H1 (cell line): ENCODE measurements at places on chromosomes 12 and 14.

GRCh38 chr14:81474148-81474492, 59.5 kb downstream of the SEL1L start:
- DNase-seq = no peak

- no peak for DNase-seq
Measured at GRCh38 chr14:78997811-78998210, 827.6 kb downstream of the NRXN3 start.

DNA sequence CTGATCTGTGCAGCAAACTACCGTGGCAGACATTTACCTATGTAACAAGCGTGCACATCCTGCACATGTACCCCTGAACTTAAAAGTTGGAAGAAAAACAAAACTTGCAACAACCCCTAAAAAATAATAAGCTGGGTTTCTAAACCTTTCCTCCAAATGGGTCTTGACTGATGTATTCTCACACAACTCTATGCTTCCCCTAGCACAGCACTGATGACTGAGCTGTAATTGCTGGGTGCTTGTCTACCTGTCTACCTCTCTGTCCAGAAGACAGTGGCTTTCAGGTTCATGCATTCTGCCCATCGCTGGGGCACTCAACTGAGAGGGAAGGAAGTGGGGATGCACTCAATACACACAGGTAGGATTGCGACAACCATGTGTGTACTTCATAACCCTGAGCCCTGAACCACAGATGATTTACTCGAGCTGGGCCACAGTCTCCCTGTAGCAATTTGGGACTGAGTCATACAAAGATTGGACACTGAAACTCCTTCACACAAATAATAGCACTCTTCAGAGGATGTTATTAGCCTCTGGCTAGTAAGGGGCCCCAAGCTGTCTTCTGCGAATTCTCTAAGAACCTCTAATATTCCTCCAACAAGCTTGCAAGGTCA, 44.8 kb upstream of the TMPO start:
- no peak for DNase-seq

- no peak for DNase-seq
Measured at GRCh38 chr14:36066636-36067035, 109.9 kb downstream of the PTCSC3 start.
